Activated CD4-positive, CD25-positive, alpha-beta regulatory T cell treated with anti-CD3 and anti-CD28 coated beads, Interleukin-2, amount 50 U/mL, for 24 hours (primary cell): ENCODE measurements at places on chromosomes 5 and 9.

- ATAC-seq, result no peak
Measured at GRCh38 chr9:30774326-30774725, 1610.1 kb upstream of the ACO1 start.

GRCh38 chr5:80796846-80797245, 142.1 kb upstream of the DHFR start:
- no peak for ATAC-seq

DNA sequence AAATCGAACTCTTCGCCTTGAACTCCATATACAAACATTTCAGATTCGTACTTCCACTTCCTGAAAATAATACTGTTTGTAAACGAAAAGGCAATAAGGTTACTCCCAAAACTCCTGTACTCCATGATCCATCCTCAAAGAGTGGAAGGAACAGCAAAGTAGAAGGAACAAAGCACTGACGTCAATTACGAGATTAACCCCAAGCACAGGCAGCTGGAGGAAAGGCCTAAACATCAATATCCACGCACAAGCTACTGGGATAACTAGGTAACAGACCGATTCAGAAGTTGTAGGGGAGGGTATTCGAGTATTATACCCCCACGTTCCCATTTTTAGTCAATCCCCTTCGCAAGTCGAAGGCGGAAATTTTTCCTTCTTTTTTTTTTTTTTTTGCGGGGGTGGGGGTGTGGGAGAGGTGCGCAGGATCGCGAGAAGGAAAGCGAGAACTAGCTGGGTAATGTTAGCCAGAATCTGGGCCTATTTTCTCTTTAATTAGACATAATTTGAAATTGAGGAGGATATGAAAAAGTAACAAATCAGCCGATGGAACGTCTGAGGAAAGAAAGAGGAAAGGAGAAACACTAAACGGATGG, 909 bp downstream of the AFF4 start:
- no peak for ATAC-seq

DNA sequence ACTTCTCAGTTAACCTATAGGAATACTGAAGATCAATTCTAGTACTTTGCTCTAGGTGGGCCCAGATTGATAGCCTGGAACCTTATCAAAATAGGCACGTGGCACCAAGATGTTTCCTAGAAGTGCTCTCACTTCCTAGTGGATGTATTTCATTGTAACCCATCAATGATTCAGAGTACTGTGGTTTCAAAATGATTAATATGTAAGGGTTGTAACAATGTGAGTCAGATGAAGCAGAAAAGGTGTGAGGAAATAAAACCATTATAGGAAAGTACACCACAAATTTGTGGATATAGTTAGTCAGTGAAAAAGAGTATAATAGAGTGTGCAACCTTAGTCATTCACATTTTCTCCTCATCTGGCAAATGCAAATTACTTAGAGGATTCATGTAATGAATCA, 177.3 kb upstream of the FST start:
- ATAC-seq, result peak; percentile 80

GRCh38 chr5:146290318-146290717, 48.3 kb upstream of the POU4F3 start:
- ATAC-seq, result no peak

DNA sequence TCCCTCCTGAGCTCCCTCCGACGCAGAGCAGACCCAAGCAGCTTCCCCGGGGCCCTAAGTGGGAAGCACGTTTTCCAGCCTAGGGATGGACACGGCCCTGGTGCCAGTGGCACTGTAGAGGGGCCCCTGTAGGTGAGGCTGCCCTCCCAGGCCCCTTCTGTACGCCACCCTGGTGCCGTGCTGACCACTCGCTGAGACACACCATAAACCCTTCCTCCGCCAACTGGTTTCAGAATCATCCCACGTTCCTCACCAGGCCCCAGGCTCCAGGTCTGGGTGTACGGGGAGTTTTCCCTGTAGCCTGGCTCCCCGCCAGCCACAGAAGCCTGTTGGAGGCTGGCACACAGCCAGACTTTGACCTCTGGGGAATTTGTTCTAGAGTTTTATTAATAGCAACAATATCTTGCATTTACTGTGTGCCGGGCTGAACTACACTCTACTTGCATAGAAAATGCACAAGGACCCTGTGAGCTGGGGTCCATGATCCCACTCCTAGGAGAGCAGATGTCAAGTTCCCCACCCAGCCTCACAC, 18.2 kb upstream of the WDR38 start:
- no peak for ATAC-seq

DNA sequence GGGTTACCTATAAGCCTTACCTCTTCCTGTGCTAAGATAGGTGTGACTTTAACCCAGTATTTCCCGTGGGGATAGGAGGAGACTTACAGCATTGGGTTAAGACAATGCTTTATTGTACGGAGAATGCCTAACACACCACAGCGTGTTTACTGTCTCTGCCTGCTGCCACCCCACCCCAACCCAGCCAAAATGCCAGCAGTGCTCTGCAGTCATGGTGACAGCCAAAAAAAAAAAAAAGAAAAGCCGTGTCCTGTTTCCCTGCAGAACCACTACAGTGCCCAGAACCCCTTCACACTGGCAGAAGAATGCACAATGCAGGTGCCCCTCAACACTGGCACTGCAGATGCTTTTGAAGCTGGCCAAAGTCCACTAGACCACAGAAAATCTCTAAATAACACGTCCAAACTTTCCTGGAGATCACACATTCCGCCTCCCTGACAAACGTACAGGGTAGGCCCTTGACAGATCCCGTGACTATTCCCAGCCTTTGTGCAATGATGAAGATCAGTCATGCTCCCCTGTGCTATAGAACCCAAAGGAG, 102.2 kb downstream of the SERINC5 start:
- no peak for ATAC-seq

DNA sequence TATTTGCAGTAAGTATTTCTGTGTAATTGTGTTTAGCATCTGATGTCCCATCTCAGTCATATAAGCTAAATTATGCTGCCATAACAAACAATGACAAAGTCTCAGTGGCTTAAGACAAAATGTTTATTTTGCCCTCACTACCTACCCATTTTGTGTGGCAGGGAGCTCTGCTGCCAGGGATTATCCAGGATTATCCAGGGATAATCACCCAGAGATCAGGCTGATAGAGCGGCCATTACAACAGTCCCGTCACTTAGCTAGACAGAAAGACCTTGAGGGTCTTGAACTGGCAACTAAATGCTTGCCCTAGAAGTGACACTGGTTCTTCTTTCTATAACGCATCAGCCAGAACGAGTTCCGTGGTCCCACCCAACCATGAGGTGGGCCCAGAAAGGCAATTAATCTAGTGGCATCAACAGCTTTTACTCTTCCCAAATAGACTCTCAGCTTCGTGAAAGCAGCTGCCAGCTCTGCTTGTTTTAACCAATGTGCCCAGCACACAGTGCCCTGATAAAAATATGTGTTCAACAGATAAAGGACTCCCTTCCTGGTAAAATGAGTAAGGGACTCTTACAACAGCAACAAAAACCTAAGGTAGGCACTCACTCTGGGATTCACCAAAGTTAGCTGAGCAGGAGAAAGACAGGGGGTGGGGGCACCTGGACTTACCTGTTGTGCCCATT, 22.8 kb downstream of the CCDC69 start:
- ATAC-seq, result no peak

DNA sequence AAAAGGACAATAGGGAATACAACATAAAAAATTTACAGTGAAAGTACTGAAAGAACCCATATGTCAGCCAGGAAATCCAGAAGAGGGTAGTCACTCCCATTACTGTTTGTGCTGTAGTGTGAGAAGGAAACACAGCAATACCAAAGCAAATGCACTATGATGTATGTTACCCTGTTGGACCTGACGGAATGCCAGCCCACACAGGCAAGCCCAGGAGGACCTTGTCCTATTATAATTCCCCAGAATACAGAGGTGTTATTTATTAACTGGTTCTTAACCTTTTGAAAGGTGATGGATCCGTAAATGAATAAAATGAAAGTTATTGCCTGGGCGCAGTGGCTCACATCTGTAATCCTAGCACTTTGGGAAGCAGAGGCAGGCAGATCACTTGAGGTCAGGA, 79.0 kb downstream of the GDA start:
- no peak for ATAC-seq

- peak; percentile 82 for ATAC-seq
Measured at GRCh38 chr5:78985725-78986223, 664 bp upstream of the ARSB start.

- ATAC-seq, result no peak
Measured at GRCh38 chr9:93124793-93125192, 9.3 kb downstream of the NINJ1 start.

- no peak for ATAC-seq
Measured at GRCh38 chr9:13857521-13857920, 456.4 kb downstream of the NFIB start.

DNA sequence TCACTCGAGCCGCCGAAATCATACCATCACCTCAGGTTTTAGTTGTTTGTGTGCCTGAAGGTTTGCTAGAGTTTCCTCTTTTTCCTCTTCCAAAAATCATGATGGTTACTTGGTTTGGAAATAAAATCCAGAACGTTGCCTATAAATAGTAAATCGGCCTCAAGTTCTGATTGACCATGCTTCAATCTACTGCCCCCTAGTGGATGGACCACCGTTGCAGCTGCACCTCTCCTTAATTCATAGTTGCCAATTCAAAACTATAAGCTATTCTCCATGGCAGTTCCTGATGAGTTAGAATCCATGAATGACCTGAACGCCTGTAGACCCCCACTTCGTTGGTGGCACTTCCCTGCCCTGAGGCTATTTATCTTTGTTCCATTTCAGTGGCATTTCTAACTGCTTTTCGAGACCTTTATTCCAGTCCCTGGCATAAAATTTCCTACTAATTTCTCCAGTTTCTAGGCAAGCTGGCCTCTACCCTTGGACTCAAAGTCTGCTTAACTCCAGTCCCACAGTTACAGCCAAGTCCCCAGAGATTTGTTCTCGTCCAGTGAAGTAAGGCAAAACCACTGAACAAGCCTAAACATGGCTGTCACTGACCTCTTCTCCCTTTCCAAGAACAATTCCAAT, 422.6 kb downstream of the EFNA5 start:
- ATAC-seq, result no peak

DNA sequence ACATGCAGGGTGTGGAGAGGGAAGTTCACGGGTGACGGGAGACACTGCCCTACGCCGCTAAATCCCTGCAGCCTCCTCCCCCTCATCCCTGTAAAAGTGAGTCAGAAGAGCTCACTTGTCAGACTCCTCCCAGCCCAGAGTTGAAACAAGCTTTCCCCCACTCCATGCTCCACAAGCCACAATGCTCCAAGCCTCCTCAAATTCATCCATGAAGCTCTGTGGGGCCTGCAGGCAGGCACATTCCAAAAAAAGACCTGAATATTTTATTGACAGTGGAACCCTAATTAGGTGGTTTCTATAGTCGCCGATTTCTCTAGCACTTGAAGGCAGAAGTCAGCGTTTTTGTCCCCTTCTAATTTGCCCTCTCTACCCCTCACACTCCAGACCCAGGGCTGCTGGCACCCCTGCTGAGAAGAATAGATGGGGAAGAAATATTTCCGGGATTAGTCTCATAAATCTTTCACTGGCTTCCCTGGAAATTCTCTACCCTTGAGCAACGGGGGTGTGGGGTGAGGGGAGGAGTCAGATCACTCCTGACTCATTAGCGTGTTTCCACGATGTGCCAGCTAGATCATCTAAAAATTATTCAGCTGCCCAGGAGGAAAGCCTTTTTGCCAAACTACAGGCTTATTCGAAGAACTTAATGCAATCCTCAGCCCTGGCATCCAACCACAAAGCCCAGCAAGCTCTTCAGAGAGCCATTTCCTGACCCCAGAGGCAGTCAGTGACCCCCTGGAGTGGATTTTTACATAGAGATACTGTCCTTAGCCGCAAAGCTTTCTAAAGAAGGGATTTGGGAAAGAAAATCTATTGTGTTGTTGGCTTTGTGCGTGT, 97.1 kb downstream of the ENC1 start:
- no peak for ATAC-seq

- ATAC-seq, result no peak
Measured at GRCh38 chr5:35306716-35307365, 76.6 kb upstream of the PRLR start.

- no peak for ATAC-seq
Measured at GRCh38 chr5:158880483-158881001, 219.2 kb downstream of the EBF1 start.

DNA sequence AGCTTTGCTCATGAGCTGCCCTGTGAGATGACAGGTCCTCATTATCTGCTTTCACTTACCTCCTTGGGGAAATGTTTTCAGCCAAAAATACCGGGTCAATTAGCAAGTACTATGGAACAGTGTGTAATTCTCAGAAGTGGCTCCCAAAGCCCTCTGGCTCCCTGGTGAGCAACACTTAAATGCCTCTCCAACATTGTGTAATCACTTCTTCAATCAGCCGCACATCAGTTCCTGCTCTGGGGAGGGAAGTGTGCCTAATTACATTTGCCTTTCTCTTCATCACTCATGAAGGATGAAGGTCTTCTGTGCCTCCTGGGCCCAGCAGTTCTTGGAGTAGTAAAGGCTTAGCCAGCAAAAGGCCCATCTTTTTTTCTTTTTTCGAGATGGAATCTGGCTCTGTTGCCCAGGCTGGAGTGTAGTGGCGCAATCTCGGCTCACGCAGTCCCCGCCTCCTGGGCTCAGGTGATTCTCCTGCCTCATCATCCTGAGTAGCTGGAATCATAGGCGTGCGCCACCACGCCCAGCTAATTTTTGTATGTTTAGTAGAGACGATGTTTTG, 23.1 kb downstream of the NIM1K start:
- no peak for ATAC-seq

- ATAC-seq, result no peak
Measured at GRCh38 chr9:113645227-113645977, 181.9 kb downstream of the RGS3 start.

- ATAC-seq, result no peak
Measured at GRCh38 chr9:86792136-86792535, 155.2 kb downstream of the GAS1 start.

DNA sequence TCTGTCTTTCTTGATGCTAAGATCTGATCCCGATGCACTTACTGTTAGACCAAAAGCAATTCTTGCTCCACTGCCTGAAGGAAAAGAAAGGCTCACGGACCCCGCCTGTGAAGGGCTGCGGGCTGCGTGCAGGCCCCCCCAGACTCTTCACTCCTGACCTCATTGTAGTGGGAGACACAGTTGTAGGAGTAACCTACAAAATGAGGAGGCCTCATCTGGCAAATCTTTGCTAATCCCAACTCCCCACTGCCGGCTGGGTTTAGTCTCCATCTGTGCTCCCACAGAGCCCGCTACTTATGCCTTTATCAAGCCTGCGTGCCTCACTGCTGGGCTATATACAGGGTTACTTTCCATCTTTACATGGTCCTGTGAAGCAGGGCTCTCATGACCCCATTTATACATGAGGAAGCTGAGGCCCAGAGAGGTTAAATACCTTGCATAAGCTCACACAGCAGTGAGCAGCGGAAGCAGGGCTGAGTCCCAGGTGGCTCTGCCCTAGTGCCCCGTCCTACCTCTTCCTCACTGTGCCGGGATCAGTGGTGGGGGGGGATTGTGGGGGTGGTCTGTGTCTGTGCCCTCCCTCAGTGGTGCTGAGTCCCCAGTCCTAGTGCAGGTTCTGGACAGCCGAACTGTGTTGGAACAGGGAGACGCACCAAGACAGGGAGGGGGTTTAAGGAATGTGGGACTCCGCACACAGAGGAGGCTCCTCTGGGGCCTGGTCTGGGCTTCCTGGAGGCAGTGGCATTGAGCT, 43.9 kb upstream of the RNF130 start:
- no peak for ATAC-seq
